ENCODE measurements at places on chromosomes 16 and 17.
A peak's percentile ranks its signal among the peaks of the same experiment; 100 is the strongest.

DNA sequence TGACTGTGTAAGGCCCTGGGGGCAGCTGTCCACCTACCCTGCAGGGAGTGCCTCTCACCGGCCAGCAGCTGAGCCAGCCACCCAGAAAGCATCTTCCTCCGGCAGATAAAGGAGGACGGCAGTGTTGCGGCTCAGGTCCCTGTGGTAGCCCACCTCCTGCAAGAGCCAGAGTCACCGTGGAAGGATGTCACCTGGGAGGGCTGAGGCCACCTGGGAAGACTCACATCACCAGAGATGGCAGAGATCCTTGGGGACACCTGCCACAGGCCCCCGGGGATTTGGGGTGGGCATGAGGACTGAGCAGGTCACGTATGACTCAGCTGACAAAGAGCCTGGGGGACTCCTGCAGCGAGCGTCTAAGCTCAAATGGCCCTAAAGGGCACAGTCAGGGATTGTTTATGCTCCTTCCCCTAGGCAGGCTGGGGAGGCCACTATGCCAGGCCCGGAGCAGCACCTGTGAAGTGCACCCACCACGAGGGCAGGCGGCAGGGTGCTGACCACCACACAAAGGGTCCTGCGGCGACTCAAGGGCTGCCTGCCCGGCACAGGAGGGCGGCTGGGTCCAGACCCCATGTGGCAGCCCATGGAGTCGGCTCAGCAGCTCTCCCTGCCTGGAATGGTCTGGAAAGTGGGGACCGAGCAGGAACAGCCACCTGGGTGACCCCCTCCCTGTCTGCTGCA is 44.1 kb downstream of the TNFRSF13B start:
- DNase-seq, result no peak

DNA sequence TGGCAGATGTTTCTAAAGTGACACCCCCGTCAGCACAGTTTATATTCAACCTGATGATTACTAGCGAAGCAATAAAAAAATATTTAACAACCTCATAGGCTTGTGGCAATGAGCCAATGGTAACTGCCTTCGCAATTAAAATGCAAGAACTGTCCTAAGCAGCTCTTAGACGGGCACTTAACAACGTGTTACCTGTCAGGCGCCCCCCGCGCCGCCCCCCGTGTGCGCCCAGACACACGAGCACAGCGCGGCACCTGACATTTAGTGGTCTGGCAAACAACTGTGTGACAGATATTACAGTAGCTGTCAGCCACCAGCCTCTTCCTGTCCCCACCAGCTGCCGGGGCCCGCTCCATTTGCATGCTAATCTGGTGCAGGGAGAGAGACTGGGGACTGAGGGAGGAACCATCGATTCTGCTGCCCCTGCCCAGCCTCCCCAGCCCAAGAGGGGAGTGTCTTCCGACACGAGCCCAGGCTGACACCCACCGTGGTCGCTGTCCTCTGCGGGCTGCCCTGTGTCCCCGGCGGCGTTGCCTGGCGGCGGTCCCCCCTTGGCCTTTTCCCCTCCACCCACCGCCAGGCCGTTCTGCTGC is 12.7 kb downstream of the NDUFAF8 start:
- DNase-seq, result no peak

- DNase-seq, result no peak
These were observed 2.0 kb downstream of the RGS11 start for GRCh38 chr16:273547-274421.

GRCh38 chr17:72622661-72623433 is 469.6 kb downstream of the SLC39A11 start:
- DNase-seq, result no peak

- DNase-seq, result no peak
These were observed 35.4 kb upstream of the HAPSTR1 start for GRCh38 chr16:9056061-9056460.

- DNase-seq, result no peak
These were observed 60.9 kb upstream of the GNG13 start for GRCh38 chr16:861446-861845.

- no peak for DNase-seq
These were observed 10.7 kb downstream of the ANKRD40 start for GRCh38 chr17:50697062-50697461.

DNA sequence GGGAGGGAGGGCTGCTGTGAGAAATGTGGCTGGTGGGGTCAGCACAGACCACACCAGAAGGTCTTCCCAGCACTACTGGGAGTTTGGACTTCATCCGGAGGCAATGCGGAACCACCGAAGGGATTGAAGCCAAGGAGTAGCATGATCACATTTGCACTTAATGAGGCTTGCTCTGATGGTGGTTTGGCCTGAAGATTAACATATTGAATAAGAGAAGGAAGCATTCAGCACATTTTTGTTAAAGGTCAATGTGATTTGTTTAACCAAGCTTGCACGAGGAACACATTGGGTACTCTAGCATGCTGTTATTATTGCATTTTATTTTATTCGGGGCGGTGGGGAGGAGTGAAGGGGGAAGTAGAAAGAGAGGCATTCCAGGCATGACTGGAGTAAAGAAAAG is 378.6 kb downstream of the UTP18 start:
- DNase-seq, result peak; percentile 26

- peak; percentile 82 for DNase-seq
These were observed 11.4 kb downstream of the CTNS start for GRCh38 chr17:3647769-3648555.

GRCh38 chr16:31413381-31413780 is 14.8 kb downstream of the COX6A2 start:
- DNase-seq, result no peak

All from dorsolateral prefrontal cortex (tissue), 122 donors.